ENCODE measurements at places on chromosomes 5 and 9. TPM values are rescaled to one million over a fixed set of nuclear protein-coding genes. Genes with fewer than 3 reads are reported as not detected.

DNA sequence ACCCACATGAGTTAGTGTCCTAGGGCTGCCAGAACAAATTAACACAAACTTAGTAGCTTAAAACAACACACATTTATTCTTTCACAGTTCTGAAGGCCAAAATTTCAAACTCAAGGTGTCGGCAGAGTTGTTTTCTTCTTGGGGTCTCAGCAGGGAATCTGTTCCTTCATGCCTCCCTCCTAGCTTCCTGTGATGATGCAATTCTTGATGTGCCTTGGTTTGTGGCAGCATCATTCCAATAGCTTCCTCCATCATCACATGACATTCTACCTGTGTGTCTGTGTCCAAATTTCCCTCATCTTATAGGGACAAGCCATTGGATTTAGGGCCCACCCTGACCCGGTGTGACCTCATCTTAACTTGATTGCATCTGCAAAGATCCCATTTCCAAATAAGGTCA lies 12.2 kb upstream of the SLC25A48 start:
- no peak for DNase-seq
- no peak overlapping the region for H3K27ac ChIP-seq
- no peaks in the 10 kb centered on the region for H3K27me3 ChIP-seq
- H3K36me3 ChIP-seq, result no peaks in the 10 kb centered on the region
- no peak overlapping the region for H3K4me3 ChIP-seq
- no peaks in the 10 kb centered on the region for H3K4me1 ChIP-seq

DNA sequence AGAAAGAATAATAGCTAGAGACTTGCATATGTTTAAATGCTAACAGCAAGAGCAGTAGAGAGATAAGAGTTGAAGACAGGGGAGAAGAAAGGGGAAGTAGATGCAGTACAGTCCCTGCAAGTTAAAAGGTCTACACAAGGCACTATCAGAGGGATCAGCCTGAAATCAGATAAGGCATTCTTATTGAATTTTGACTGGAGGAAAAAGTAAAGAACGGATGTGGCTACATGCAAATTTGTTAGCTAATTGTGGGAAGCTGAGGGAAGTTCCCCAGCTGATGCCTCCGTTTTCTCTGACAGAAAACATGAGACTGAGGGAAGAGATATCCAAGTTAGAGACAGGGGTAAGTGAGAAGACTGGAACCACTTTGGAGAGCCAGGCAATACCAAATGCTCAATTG lies 12.9 kb upstream of the RHOBTB3 start:
- H3K27ac ChIP-seq, result no peak overlapping the region
- H3K27me3 ChIP-seq, result no peaks in the 10 kb centered on the region
- H3K4me3 ChIP-seq, result no peak overlapping the region

- no peak for DNase-seq
- no peaks in the 10 kb centered on the region for H3K27me3 ChIP-seq
- H3K27ac ChIP-seq, result no peak overlapping the region
- no peaks in the 10 kb centered on the region for H3K36me3 ChIP-seq
- H3K4me3 ChIP-seq, result no peak overlapping the region
Observed at GRCh38 chr5:124921694-124922093, 175.3 kb upstream of the ZNF608 start.

DNA sequence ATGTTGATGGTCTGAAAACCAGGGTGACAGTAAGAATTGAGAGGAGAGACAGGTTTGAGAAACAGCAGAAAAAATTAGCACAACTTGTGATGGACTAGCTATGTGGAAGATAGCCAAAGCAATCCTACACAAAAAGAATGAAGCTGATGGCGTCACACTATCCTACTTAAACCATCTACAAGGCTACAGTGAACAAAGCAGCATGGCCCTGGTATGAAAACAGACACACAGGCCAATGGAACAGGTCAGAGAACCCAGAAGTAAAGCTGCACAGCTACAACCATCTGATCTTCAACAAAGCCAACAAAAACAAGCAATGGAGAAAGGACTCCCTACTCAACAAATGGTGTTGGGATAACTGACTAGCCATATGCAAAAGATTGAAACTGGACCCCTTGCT lies 7.5 kb upstream of the UBE2R2 start:
- H3K36me3 ChIP-seq, result no peaks in the 10 kb centered on the region
- H3K4me1 ChIP-seq, result peaks cover 11% of the 10 kb centered on the region
- DNase-seq, result no peak
- H3K4me3 ChIP-seq, result no peak overlapping the region
- H3K27ac ChIP-seq, result no peak overlapping the region
- H3K27me3 ChIP-seq, result no peaks in the 10 kb centered on the region

SHC3 gene
- total RNA-seq, result 16.0 TPM

ARL14EPL gene
- total RNA-seq, result not detected

- no peak overlapping the region for H3K27ac ChIP-seq
- H3K27me3 ChIP-seq, result no peaks in the 10 kb centered on the region
- no peaks in the 10 kb centered on the region for H3K36me3 ChIP-seq
- no peaks in the 10 kb centered on the region for H3K4me1 ChIP-seq
Observed at GRCh38 chr5:14741801-14742440, 77.4 kb downstream of the OTULIN start.
